ENCODE measurements at places on chromosomes 7 and 10.

DNA sequence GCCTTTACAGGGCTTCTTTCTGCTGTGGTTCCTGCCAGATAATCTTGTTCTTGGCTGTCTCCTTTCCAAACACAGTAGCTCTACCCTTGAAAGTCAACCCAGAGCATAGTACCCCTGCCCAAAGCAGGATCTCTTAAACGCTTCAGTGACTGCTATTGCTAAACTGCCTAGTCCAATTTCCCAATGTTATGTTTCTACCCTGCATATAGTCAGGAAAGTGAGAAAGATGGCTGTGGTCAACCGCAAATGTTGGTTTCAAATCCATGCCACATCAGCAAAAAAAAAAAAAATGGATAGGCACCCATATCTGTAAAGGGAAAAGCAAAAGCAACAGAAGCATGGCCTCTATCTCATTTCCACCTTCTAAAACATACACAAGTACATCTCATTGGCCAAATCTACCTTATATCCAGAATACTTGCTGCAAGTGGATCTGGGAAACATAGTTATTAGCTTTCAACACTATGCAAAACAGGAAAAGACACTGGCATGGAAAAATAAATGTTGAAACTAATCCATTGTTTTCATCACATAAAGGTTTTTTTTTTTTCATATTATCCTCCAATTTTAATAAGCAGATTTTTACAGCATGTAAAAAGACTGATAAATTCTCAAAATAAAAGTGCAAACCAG, 59.8 kb downstream of the DNAJC1 start:
- no peak overlapping the region for H3K27ac ChIP-seq
- H3K4me1 ChIP-seq = no peaks in the 10 kb centered on the region
- no peak overlapping the region for H3K4me3 ChIP-seq
- DNase-seq = no peak

DNA sequence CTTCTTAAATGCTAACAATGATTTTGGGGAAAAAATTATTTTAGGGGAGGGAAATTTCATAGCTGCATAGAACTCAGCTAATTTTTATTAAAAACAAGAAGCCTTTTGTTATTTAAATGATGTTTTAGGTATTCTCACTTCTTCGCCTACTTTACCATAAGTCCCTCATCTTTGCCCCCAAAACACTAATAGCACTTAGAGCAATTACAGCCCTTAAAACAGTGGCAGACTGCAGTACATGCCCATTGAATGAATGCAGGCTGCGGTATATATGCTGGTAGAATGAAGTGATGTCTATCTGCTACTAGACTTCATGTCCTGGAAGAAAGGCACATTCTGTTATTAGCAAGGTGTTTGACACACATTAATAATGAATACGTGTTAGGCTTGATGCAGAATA, 2.9 kb upstream of the SPAG6 start:
- H3K36me3 ChIP-seq = no peaks in the 10 kb centered on the region
- H3K4me3 ChIP-seq = no peak overlapping the region
- DNase-seq = no peak
- peaks cover 5% of the 10 kb centered on the region for H3K4me1 ChIP-seq

- no peak overlapping the region for H3K4me3 ChIP-seq
- no peaks in the 10 kb centered on the region for H3K27me3 ChIP-seq
- H3K4me1 ChIP-seq = peaks cover 6% of the 10 kb centered on the region
- DNase-seq = no peak
- no peak overlapping the region for H3K27ac ChIP-seq
- H3K36me3 ChIP-seq = no peaks in the 10 kb centered on the region
Measured at GRCh38 chr7:2921653-2922347, 77.7 kb upstream of the GNA12 start.

DNA sequence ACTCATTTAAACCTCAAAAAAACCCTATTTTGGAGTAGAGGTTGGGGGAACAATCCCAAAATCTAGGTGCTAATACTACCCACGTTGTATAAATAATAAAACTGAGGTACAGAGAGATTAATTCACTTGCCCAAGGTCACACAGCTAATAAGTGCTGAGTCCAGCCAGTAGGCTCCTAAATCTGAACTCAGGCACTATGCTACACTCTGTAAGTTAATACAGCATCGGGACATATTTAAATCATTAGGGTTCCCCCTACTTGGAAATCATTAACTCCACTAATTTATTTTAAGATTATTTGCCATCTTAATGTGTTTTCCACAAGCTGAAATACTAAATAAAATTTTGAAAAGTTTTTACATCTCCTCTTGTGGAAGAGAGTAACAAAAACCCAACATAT, 24.2 kb downstream of the PIP4K2A start:
- no peak overlapping the region for H3K4me3 ChIP-seq
- DNase-seq = no peak

GRCh38 chr7:71480791-71481190, 348.8 kb downstream of the GALNT17 start:
- no peaks in the 10 kb centered on the region for H3K4me1 ChIP-seq
- no peaks in the 10 kb centered on the region for H3K27me3 ChIP-seq
- H3K36me3 ChIP-seq = no peaks in the 10 kb centered on the region
- H3K27ac ChIP-seq = no peak overlapping the region
- H3K4me3 ChIP-seq = no peak overlapping the region
- DNase-seq = no peak

DNA sequence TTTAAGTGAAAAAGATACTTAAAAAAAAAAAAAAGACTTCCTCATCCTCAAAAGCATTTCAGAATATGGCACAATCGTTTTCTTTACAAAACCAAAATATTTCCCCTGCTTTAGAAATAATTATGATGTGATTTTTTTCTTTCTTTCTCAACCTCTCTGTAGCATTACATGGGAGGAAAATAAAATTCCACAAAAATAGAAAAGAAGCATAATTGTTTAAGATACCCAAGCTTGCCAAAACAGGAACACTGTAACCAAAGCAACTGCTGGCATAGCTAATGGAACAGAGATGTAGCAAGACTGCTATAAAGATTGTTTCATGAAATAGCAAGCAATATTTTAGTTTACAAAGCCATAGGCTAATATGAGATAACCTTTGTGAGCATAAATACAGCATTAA, 75.6 kb upstream of the GPR22 start:
- H3K36me3 ChIP-seq = no peaks in the 10 kb centered on the region
- no peak for DNase-seq
- H3K27ac ChIP-seq = no peak overlapping the region
- H3K4me1 ChIP-seq = peaks cover 20% of the 10 kb centered on the region
- H3K4me3 ChIP-seq = no peak overlapping the region
- H3K27me3 ChIP-seq = no peaks in the 10 kb centered on the region

DNA sequence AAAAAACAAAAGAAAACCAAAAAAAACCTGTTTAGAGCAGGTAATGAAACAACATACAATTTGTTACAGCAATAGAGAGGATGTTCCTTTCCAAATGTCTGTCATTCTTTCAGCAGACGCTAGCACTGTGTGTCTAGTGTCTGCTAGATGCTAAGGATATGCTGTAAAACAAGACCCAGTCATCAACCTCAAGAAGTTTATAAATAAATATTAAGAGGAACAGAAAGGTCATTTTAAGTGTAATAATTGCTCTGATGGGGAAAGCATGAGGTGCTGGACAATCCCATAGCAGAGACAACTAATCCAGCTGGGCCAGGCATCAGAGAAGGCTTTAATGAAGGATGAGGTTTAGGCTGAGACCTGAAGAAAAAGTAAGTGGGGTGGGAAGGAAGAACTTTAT, 23.3 kb upstream of the ASCC1 start:
- no peak overlapping the region for H3K4me3 ChIP-seq
- no peaks in the 10 kb centered on the region for H3K27me3 ChIP-seq

All from Caco-2 (cell line).